ENCODE measurements at places on chromosomes 4 and X. TPM values are rescaled to one million over a fixed set of nuclear protein-coding genes. Genes with fewer than 3 reads are reported as not detected.

Gene CLTRN
- 5.8 TPM for total RNA-seq

Gene PDCL2
- total RNA-seq: not detected

Gene PAGE2B
- total RNA-seq: not detected

Gene GPR82
- not detected for total RNA-seq

Gene NXF2
- total RNA-seq: not detected

Gene PNMA3
- not detected for total RNA-seq

GRCh38 chr4:69888336-69888735 lies 28.4 kb upstream of the SULT1E1 start:
- DNase-seq: no peak

DNA sequence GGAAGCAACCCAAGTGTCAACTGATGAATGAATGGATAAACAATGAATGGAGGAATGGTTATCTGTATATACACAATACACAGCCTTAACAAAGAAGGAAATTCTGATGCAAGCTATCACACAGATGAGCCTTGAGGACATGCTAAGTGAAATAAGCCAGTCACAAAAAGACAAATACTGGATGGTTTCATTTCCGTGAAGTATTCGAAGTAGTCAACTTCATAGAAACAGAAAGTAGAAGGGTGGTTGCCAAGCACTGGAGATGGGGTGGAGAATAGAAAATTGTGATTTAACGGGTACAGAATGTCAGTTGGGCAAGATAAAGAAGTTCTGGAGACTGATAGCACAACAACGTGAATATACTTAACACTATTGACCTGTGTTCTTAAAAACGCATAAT lies 28.2 kb downstream of the CENPU start:
- DNase-seq: no peak

- no peak for DNase-seq
Observed at GRCh38 chr4:139684351-139684750, 18.7 kb downstream of the MGST2 start.

- DNase-seq: peak; percentile 1
Observed at GRCh38 chrX:131675596-131676194, 131.8 kb downstream of the OR13H1 start.

GRCh38 chrX:151984328-151984727 lies 9.9 kb upstream of the GABRE start:
- peak; percentile 47 for DNase-seq

- no peak for DNase-seq
Observed at GRCh38 chrX:132023896-132024386, 839 bp downstream of the STK26 start.

DNA sequence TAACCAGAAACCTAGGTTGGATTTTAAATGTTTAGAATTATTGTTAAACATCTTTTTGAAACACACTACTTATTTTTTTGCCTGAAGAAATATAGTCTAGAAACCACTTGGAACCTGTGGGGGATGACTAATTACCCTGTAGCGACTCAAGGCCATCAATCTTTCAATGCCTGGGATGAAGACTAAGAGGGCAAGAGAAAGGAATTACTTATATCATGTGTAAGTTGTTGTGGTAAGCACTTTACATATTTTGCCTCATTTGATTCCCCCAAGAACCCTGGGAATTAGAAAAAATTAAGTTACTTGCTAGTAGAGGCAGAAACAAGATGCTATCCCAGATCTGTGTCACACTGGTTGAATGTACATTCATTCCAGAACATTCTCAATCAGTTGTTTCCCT lies 170.9 kb upstream of the GRIA3 start:
- DNase-seq: no peak

DNA sequence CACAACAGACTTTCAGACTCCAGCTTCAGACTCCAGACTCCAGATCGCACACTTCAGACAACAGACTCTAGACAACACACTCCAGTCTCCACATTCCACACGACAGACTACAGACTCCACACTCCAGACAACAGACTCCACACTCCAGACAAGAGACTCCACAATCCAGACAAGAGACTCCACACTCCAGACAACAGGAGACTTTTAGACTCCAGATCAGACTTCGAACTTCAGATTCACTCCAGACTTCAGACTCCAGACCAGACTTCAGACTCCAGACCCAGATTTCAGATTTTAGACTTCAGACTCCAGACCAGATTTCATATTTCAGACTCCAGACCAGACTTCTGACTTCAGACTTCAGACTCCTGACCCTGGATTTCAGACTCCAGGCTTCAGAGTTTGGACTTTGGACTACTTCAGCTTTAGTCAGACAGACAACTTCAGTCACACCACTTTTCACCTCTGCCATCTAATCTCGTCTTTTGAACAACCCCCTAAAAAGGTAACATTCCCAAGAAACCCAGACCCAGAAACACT lies 29.0 kb upstream of the TLR2 start:
- no peak for DNase-seq

- DNase-seq: no peak
Observed at GRCh38 chr4:181578911-181579310, 664.3 kb upstream of the TENM3 start.

DNA sequence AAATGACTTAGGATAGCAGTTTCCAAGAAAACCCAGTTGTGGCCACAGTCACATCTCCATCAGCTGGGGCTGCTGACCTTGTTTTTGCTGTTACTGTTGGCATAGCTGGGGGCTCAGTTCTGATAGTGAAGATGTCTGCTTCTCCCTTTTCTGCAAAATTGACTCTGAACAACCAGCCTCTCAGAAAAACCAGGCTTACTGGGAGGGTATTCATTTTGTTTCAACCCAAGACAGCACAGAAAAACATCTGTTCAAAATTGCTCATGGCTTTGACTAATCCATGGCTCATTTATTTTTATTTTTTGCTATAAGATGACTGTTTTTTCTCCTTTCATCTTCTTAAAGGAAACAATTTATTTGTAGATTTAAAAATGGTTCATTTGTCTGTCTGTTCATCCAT lies 53.1 kb downstream of the RASL11B start:
- no peak for DNase-seq

GRCh38 chrX:107677501-107677901 lies 49.2 kb downstream of the PRPS1 start:
- no peak for DNase-seq

GRCh38 chrX:113966791-113967190 lies 617.1 kb upstream of the HTR2C start:
- no peak for DNase-seq

- DNase-seq: no peak
Observed at GRCh38 chrX:18895189-18895951, 88.5 kb downstream of the PHKA2 start.

DNA sequence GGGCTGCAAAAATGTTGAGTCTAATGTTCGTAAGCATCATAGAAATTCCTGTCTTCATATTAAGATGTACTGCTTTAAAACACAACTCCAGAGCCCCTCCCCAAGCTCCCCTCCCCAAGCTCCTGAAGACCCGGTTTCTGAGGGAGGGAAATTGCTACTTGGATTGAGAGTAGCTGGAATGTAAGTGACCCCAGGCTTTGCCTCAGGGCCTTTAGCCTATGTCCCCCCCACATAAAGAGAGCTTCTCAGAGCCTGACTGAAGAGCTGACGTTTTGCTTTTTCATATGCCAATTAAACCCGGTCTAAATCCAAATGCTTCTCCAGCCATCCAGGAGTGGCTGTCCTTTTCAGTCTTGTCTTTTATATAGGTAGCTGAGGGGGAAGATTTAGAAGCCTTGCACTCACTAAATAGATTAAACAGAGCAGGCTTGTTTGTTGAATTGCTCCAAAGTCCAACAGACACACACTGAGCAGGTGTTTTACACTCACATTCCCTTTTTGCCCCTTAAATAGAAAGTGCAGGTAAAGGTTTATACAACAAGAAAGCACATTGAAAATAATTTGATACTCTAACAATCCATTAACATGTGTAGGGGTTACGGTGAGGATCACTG lies 19.6 kb downstream of the ARX start:
- DNase-seq: no peak

- no peak for DNase-seq
Observed at GRCh38 chr4:70808151-70808550, 31.5 kb downstream of the GRSF1 start.

- no peak for DNase-seq
Observed at GRCh38 chr4:46404981-46405380, 15.1 kb upstream of the GABRA2 start.

DNA sequence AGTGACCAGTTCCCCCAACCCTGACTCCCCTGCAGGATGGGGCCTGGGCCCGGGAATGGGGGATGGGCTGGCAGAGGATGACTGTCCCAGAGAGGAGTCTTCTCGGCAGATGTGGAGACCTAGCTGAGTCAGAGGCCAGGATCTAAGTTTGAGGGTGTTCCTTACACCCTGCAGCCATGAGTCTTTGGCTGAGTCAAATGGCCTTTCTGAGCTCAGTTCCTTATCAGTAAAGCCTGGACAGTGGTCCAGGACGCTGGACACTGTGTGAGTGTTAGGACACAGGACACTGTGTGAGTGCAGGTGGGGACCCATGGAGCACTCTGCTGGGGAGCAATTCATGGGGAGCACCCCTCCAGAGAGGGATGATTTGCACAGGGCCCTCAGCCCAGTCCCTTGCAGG lies 5.0 kb downstream of the IL9R start:
- no peak for DNase-seq

Data from Caki2 (cell line).